Natural killer cell (primary cell): ENCODE measurements at places on chromosomes 7 and 10. TPM values are rescaled to one million over a fixed set of nuclear protein-coding genes. Genes with fewer than 3 reads are reported as not detected.

DNA sequence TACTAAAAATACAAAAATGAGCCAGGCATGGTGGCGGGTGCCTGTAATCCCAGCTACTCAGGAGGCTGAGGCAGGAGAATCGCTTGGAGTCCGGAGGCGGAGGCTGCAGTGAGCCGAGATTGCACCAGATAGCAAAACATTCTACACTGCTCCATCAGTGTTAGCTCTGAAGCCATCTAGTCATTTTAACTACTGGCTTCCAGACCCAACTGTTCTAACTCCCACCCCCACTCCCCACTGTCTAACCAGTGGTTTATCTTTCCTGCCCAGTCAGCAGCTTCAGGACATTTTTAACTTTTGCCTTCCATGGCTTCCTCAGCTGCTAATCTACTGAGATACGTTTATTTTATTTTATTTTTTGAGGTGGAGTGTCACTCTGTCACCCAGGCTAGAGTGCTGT lies 6.2 kb upstream of the FRAT1 start:
- no peaks in the 10 kb centered on the region for H3K36me3 ChIP-seq
- H3K4me1 ChIP-seq, result peaks cover 1% of the 10 kb centered on the region
- H3K27me3 ChIP-seq, result no peaks in the 10 kb centered on the region
- DNase-seq, result no peak

DNA sequence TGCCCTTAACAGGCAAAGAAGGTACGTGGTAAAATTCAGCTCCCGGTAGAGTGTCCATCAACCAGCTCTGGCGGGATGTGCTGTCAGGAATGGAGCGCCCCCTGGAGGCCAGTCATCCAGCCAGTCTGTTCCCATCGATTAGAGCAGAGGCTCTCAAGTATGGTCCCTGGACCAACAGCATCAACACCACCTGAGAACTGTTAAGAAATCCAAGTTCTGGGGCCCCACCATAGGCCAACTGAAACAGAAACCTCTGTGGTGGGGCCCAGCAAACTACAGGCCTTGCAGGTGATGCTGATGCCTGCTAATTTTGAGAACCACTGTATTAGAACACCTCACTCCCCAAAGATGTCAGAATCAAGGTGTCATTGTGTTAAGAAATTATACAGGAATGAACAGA lies 109.2 kb downstream of the DPY19L1 start:
- no peak overlapping the region for H3K4me3 ChIP-seq
- no peaks in the 10 kb centered on the region for H3K27me3 ChIP-seq
- no peaks in the 10 kb centered on the region for H3K4me1 ChIP-seq
- H3K27ac ChIP-seq, result no peak overlapping the region

- no peak for DNase-seq
- H3K27ac ChIP-seq, result no peak overlapping the region
- no peaks in the 10 kb centered on the region for H3K36me3 ChIP-seq
- no peak overlapping the region for H3K4me3 ChIP-seq
- no peaks in the 10 kb centered on the region for H3K4me1 ChIP-seq
Measured at GRCh38 chr10:62336404-62336803, 37.8 kb upstream of the ZNF365 start.

CFAP46 gene
- total RNA-seq, result not detected

- no peaks in the 10 kb centered on the region for H3K27me3 ChIP-seq
- no peak overlapping the region for H3K27ac ChIP-seq
- no peak for DNase-seq
- no peaks in the 10 kb centered on the region for H3K4me1 ChIP-seq
Measured at GRCh38 chr7:77209479-77210139, 10.0 kb upstream of the FGL2 start.

DNA sequence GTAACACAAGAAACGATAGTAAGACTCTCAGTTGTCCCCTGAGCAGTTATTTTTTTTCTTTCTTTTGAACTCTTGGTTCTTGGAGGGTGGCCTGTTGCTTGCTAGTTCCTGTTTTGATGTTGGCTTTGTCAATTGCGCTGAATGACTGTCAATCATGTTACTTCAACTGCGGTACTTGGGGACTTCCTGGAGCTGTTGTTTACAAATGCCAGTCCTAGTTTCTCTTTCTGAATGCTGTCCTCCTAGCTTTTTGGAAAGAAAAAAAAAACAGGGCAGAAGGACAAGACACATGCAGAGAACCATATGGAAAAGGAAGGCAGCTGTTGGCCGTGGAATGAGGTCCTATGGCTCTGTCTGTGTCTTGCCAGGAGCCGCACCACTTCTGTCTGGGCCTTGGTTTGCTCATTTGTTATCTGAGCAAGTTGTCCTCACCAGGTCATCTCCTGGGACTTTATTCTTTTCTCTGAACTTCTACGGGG lies 7.0 kb upstream of the PDCD4 start:
- no peaks in the 10 kb centered on the region for H3K27me3 ChIP-seq
- peak; percentile 23 for DNase-seq
- H3K27ac ChIP-seq, result peak overlapping the region; percentile 92

DNA sequence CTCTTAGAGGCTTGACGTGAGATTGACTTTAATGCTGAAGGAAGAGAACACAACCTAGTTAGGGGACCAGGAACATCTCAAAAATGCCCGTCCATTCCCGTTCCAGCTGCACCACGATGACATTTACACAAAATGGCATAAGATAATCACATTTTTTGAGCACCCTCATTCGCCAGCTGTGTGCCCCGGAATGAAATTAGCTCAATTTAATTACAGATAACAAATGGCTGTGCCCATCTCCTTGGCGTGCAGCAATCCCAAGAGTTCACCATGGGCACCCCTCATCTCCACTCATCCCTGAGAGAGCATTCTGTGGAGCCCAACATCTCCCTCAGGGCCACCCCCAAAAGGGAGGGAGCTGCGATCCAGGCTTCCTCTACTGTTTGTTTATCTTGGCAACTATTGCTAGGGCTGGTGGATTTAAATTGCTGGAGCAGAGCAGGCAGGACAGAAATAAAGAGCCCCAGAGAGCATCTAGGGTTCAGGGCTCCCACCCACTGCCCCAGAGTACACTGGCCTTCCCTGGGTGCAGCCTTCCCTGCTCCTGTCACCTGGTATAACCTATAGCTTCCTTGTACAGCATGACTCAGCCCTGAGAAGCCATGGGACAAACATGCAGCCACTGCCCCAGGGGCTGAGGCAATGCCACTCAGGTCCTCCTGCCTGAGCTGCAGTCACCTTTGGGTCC lies 263.5 kb downstream of the ZEB1 start:
- no peak for DNase-seq
- H3K36me3 ChIP-seq, result no peaks in the 10 kb centered on the region
- H3K4me1 ChIP-seq, result peaks cover 34% of the 10 kb centered on the region
